ENCODE measurements at places on chromosomes 2 and 18.

DNA sequence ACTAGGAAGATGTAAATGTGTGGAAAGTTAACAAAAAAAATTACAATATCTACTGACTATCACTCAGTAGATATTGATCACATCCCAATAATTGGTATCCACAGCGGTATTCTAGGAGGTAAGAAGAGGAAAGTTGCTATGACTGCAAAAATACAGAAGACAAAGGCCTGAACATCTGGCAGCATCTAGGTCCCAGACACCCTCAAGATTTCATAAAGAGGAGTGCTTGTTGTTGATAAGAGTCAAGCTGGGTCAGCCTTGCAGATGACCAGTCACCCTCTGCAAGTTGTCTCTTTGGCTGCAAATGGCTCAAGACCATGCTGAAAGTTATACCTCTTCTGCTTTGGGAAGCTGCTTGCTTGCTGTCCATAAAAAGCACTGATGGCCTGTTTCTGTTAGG is 228.4 kb upstream of the FBXO11 start:
- DNase-seq, result no peak

DNA sequence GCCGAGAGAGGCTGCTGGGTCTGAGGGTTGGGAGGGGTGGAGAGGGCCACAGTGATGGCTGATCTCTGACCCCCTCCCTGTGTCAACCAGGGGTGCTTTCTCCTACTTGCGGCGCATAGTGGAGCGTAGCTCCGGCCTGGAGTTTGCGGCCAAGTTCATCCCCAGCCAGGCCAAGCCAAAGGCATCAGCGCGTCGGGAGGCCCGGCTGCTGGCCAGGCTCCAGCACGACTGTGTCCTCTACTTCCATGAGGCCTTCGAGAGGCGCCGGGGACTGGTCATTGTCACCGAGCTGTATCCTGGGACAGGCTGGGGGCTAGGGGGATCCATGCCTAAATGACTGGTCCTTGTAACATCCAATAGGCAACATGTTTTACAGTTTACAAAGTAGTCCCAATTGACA is 20.9 kb upstream of the GMPPA start:
- no peak for DNase-seq

GRCh38 chr2:182636699-182637098 is 79.4 kb upstream of the DNAJC10 start:
- no peak for DNase-seq

- no peak for DNase-seq
These were observed 6.6 kb upstream of the TUBB6 start for GRCh38 chr18:12301263-12302005.

GRCh38 chr18:50091509-50092244 is 103.3 kb downstream of the MYO5B start:
- no peak for DNase-seq

DNA sequence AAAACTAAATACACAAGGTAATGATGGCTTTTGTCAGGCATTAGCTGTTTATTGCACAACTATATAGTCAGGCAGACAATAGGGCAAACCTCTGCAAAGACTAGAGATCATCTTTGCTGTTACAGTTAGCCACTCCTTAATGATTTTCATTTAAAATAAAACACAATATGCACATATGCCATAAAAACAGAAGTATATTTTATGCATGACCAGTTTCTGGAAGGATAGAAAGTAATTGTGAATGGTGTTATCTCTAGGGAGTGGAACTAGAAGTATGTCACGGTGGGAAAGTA is 102.0 kb downstream of the CHN1 start:
- DNase-seq, result no peak

GRCh38 chr2:186911551-186912085 is 62.6 kb upstream of the ZSWIM2 start:
- no peak for DNase-seq

- no peak for DNase-seq
These were observed 1.2 kb downstream of the BMPR2 start for GRCh38 chr2:202377207-202377761.

DNA sequence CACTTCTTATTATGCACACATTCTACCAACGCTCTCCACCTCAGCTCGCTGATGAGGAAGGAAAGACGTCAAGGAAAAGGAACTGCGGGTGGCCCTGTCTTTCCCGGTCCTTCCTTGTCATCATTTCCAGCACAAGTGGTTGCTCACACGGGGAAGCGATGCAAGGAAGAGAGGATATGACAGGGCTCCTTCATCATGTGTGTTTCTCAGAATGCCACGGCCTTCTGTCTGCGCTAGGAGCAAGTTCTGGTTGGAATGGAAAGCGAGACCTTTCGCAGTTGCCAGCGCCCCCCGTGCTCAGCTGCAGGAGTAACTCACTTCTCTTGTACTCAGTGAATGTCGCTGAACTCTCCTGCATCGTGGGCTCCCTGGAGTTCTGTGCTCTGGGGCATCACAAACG is 191.8 kb upstream of the GLI2 start:
- DNase-seq, result no peak

DNA sequence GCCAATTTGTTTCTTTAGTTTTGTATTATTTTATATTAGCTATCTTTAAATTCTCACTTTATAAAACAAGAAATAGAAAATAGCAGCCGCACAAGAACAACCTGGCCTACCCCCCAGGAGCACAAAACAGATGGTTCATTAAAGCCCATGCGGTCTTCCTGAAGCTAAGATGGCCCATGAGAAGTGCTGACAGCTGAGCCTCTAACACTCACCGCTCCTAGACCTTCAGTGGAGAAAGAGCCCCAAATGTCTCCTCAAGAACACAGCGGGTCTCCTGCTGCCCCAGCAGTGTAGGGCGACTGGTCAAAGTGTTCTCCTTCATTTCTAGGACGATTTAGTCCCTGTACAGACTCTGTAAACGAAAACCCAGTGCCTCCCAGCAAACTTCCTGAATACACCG is 45.1 kb downstream of the LPIN2 start:
- DNase-seq, result no peak

DNA sequence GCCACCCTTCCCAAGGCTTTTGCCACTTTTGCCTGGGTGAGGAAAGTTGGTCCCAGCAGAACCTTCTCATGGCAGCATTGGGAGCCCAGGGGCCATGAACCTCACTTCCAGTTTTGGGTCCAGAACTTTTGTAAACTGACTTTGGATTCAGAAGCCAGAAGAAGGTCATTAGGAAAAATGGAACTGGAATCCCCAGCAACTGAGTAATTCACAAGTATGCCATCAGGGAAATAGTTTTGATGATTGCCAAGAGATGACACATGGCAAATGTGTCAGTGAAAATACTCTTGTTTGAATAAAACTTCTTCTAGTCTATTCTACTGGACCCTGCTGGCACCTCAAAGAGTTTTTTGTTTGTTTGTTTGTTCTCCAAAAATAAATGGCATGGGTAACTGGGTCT is 203.7 kb downstream of the SETBP1 start:
- no peak for DNase-seq

GRCh38 chr2:239471011-239471792 is 70.4 kb upstream of the HDAC4 start:
- no peak for DNase-seq

All from activated T-helper 9 cell treated with anti-CD3 and anti-CD28 coated beads, Interleukin-2, amount 50 U/mL, for 16 hours (primary cell).